Uterus (tissue), 4 donors: ENCODE measurements at places on chromosomes 5 and 9. TPM values are rescaled to one million over a fixed set of nuclear protein-coding genes. Genes with fewer than 3 reads are reported as not detected.

GRCh38 chr5:159393854-159394274 lies 63.6 kb upstream of the IL12B start:
- no peak for DNase-seq

GRCh38 chr9:127776195-127776923 lies 2.1 kb downstream of the SH2D3C start:
- DNase-seq, result no peak

Gene PCDHA5
- 0.69 TPM for total RNA-seq

Gene NAIP
- 23.2 TPM for total RNA-seq
